Kidney tubule cell (primary cell): ENCODE measurements at places on chromosomes 13 and 19.

GRCh38 chr13:79306650-79307049 lies 99.4 kb downstream of the RBM26 start:
- no peak for DNase-seq

DNA sequence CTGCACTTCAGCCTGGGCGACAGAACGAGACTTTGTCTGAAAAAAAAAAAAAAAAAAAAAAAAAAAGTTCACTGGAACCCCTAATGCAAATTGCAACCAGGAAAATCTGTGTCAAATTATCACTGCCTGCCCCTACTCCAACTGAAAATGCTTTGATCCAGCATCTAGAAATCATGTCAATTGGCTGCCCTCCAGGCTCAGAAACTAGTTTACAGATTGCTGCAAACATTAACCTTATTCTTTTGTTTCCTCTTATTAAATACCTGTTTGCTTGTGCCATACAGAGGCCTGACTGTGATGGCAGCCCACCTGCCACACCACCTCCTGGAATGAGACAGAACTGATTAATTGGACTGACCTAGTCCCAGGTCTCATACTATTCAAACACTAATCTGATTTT lies 18.6 kb upstream of the AKT2 start:
- no peak for DNase-seq

DNA sequence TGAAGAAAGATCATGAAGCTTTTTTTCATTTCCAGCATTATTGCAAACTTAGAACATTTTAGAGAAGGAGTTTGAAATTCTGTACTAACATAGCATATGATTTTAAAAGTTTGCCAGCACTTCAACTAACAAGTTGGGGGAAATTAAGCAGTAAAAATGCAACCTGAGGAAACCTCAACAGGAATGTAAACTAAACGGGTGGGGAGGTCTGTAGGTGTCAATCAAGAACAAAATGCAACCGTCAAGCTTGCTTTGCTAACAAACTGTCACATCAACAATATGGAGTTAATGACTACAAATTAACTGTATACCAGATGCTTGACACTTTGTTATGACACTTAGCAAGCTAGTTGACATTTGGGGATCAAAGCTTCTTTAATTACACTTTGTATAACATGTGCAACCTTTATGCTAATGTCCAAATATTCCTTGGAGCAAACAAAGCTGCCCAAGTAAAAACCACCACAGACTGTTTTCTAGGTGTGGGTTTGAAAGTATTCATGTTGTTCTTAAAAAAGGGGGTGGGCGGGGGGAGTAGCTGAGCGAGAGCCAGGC lies 52.1 kb downstream of the DACH1 start:
- DNase-seq: no peak

DNA sequence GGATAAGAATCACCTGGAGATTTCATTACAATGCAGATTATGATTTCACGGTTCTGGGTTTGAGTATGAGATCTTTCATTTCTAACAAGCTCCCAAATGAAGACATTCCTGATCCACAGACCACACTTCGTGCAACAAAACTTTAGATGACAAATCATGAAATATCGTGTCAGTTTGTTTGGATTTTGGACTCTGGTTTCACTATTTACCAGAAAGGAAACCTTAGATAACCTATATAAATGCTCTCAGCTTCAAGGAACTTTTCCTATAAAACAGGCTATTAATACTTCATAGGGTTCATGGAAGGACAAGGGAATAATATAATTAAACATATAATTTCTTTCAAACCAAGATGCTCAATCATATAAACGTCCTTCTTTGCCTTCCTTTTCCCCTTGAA lies 930.5 kb upstream of the SLC10A2 start:
- DNase-seq: no peak

DNA sequence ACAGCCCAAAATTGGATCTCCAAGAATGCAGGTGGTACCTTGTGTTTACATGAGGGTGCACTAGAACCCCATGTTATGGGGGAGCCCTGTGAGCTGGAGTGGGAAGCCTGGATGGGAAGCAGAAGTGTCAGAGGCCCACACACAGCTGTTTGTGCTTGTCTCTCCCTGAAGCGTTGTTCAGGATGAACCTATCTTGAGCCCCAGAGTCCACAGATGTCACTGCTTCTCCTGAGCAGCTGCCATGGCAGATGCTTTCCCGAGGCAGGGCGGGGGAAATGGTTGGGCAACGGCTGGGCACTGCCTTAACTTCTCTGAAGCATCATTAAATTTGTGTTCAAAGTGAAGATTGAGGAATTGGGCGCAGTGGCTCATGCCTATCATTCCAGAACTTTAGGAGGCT lies 17.1 kb upstream of the CHST8 start:
- DNase-seq: no peak

DNA sequence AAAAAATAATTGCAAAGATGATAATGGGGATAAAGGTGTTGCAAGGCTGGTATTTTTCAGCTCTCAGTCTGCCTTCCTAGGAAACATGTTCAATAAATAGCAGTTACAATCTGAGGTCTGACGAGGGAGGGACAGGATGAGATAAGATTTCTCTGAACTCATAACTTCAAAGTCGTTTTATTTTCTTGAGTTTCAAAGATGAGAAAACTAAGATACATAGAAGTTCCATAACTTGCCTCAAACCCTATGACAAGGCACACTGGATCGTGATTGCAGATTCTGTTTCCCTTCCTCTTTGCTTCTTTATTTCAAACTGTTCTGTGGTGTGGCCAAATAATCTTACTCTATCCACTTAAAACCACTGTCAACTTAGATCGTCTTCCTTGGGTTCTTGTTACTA lies 327.2 kb downstream of the GPC5 start:
- no peak for DNase-seq

DNA sequence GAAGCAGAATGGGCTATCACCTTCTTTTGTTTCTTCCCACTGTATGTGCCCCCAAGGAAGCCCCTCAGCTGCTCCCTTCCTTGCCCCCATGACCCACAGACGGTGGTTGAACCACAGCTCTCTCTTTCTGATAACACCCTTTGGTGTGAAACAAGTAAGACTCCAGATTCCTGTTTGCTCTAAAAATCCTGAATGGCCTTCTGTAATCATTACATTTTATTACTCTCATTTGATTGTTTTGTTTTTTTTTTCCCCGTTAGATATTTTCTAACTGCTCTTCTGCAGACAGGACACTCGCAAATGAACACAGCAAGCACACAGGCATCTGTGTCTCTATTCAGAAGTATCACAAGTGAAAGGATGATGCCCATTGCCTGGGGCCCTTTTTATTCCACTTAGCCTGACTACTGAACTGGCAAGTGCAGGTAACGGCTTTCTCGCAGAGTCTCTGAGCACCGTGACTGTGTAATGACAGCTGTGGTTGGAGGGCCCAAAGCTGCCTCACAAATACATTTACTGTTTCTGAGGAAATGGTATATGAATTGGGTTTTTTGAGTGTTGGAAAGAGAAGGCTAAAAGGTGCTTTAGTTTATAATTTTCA lies 59.3 kb downstream of the OXGR1 start:
- no peak for DNase-seq

- no peak for DNase-seq
Measured at GRCh38 chr13:20069956-20070355, 90.9 kb downstream of the GJA3 start.

DNA sequence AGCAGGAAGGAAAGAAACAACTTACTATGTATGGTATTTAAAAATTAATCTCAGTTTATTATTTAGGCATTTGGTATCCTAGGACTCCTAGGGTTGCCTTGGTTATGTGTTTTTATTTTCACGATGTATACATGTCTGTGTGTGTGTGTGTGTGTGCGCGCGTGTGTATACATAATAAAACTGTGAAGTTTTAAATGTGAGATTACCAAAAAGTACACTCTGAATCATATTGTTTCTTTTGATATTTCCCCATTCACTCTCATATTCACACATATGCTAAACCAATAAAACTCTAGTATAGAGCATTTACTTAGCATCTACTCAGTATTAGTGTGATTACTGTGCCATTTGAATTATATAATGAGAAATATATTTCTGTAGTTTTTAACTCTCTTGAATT lies 30.8 kb upstream of the NDFIP2 start:
- DNase-seq: no peak

DNA sequence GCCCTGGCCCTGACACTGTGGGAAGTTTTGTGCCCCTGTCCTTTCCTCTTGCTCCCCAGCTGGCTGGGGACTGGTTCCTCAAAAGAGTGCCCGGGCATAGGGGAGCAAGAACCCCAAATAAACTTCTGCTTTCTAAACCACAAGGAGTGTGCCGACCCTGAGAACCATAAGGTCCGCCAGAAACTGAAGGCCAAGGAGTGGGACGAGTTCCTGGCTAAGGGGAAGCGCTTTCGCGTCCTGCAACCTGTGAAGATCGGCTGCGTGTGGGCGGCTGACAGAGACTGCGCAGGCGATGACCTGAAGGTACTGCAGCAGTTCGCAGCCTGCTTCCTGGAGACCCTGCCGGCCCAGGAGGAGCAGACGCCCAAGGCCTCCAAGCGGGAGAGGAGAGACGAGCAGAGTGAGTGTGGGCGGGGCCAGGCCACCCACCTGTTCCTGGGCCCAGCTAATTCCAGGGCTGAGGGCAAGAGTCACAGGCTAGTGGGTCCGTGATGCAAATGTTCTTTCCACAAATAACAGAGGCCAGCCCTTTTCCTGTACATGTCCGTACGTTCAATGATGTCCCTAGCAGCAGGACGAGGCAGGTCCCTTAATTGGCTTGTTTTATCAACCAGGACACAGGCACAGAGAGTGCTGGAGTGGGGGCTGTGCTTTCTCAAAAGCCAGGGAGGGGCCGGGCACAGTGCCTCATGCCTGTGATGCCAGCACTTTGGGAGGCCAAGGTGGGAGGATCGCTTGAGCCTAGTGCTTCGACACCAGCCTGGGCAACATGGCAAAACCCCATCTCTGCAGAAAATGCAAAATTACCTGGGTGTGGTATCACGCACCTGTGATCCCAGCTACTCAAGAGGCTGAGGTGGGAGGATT lies 25.6 kb downstream of the UBXN6 start:
- no peak for DNase-seq

GRCh38 chr13:114283576-114283975 lies 2.2 kb downstream of the UPF3A start:
- peak; percentile 14 for DNase-seq

DNA sequence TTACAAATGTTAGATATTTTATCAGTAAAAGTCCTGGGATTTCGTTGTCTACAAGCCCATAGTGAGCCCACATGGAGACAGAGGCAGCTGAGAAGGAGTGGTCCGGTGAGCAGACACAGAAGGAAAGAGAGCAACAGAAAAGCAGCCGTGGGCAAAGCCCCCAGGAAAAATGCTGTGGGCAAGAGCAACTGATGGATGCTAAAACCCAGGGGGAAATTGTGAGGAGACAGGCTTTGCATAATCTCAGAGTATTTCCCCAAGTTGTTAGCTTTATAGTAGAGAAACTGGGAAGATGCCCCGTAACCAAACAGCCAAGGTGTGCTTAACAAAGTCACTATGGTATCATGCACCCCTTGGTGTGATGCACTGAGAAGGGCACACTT lies 35.1 kb downstream of the GJA3 start:
- no peak for DNase-seq

DNA sequence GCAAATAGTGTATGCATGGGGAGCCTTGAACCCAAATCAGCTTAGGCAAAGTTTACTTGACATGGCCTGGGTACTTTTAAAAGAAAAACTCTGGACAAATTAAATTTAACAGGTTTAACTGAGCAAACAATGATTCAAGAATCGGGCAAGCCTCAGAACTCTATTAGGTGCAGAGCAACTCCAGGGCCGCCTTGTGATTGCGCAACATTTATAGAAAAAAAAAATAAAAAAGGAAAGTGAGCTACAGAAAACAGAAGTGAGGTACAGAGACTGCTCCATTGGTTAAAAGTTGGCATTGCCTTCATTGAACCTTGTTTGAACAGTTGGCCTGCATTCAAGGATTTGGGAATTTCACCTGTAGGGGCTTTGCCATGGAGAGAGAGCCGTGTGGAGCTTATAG lies 421.0 kb upstream of the TSHZ3 start:
- no peak for DNase-seq

- peak; percentile 62 for DNase-seq
Measured at GRCh38 chr13:20197361-20197834, 4.7 kb upstream of the GJB2 start.

DNA sequence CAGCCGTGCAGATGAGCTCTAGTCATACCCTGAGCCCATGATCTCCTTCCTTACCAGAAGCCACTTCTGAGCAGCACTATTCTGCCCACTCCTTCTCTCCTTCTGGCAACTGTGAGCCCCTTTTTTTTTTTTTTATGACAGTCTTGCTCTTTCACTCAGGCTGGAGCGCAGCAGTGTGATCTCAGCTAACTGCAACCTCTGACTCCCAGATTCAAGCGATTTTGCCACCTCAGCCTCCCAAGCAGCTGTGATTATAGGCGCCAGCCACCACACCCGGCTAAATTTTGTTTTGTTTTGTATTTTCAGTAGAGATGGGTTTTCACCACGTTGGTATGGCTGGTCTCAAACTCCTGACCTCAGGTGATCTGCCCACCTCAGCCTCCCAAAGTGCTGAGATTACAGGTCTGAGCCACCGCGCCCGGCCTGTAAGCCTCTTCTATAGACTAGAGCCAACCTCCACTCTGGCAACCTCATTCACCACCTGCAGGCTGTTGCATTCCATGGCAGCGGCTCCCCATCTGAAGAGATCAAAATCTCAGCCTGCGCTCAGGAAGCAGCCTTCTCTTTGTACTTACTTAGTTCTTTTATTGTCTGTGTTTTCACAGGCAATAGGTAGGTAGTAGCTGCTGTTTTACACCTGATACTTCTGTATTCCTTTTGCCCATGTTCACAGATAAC lies 34.8 kb upstream of the NDFIP2 start:
- DNase-seq: no peak
